ENCODE measurements at places on chromosomes 5 and 9.

DNA sequence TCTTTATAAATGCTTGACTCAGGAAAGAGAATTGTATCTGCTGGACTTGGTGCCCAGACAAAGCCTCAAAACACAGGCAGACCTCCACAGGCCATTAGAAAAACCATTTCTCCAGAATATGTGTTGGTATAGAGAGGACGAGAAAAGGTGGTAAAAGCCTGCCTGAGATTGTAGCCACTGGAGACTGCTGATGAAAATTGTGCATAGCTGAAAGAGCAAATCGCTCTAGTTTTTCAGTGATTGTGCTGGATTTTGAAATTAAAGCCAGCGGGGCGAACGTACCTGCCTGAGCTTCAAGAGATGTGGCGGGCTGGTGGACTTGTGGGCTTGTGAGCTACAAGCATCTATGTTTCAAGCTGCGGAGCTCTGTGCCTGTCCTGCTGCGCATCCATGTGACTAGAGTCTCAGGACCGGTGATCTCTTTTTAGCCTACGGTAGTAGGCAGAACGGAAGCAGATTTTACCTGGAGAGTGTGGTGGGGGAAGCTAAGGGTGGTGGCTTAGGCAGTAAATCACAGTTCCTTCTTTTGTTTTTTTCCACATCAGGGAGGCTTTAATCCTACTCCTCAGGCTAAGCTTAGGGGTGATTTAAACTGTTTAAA, 193.6 kb downstream of the SREK1 start:
- DNase-seq = no peak

- DNase-seq = peak; percentile 5
Observed at GRCh38 chr5:123203105-123203800, 114.2 kb downstream of the PRDM6 start.

DNA sequence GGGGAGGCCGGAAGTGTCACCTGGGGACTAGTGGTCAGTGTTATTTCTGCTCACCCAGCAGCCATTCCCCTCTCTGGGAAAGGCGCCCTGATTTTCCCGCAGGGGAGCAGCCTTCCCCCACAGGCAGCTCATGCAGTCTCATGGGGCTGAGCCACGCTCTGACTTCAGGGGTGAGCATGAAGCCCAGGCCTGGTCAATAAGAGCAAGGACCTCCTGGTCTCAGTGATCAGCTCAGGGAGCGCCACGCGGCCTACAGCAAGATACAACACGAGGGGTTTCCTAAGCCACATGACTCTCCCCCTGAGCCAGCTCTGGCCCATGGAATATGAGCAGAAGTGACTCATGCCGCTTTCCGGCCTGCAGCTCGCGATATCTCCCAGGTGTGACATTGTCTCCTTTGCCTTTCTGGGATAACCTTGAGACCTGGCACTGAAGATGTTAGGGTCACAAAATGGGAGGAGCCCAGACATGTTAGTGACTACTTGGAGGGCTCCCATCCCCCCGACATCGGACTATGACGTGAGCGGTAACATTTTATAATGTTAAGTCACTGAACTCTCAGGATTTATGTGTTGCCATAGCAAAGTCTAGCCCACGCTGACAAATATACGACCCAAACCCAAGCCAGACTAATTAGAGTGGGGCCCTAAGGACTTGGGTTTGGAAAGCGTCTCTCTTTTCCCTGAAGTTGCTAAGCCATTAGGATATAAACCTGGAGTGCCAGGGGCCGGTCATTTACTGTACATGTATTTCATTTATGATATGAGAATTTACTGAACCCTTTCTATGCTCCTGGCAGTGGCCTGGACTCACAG, 46.5 kb upstream of the GFPT2 start:
- no peak for DNase-seq

- peak; percentile 71 for DNase-seq
Observed at GRCh38 chr9:128911529-128912035, 9.2 kb upstream of the PHYHD1 start.

DNA sequence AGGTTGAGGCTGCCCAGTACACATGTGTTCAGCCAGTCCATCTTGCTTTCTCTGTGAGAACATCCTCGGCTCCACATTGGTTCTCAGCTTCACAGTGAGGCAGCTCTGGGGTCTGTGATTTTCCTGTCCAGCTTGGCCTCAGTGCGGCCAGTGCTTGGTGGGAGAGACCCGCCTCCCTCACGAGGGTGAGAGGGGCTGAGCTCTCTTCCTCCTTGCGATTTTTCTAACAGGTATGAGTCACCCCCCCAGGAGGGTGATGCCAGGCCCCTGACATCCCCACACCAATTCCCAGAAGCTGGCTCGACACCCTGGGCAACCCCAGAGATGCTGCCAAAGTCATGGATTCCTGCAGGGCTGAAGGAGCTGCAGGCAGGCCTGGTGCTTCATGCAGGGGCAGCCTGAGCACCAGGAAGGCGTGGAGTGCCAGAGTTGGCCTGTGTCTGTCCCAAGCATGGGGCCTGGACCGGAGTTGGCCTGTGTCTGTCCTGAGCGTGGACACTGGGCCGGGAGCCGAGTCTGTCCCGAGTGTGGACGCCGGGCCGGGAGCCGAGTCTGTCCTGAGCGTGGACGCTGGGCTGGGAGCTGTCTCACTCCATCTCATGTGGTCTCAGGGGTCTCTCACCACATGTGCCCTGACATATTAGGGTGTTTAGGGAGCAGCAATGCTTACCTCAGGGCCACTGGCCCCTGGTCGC, 408.6 kb upstream of the IRX4 start:
- no peak for DNase-seq

- no peak for DNase-seq
Observed at GRCh38 chr5:136145030-136145429, 12.4 kb downstream of the SMAD5 start.

DNA sequence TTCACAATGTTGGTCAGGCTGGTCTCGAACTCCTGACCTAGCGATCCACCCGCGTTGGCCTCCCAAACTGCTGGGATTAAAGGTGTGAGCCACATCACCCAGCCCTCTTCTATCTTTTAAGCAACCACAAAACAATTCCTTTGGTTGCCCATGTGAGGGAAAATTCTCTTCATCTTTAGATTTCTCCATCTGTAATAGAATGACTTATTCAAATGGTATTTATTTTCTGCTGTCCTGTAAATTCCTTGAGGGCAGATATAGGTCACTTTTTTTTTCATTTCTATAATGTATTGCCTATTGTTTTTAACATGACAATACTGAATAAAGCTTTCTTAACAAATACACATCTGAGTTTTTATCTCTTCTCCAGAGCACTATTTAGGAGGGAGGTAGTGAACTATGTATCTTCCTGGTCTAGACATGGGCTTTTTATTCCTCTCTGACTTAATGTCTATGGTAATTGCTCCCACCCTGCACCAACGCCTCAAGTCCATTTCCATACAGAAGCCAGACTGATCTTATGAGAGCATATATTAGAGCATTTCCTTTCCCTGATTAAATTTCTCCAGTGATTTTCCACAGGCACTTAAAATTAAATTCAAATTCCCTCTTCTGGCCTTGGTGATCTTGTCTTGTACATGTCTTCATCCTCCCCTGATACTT, 595.6 kb downstream of the CAAP1 start:
- DNase-seq = peak; percentile 46

DNA sequence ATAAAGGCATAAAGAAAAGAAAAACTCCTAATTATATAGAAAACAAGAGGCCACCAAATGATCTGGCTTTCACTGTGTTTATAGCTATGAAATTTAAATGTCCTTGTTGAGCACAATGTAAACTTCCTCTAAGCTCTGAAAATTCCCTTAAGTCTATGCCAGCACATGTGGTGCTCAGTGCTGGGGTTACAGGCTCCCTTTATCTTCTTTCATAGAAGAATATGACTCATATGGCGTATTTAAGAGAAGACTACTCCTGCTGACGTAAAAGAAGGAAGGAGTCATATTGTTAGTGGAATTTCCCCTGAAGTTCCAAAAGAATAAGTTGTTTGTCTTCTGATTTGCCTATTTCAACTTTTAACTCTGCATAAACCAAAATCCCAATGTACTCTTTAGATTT, 30.4 kb downstream of the RNF145 start:
- DNase-seq = peak; percentile 98

GRCh38 chr5:59330680-59331079, 562.8 kb downstream of the PDE4D start:
- no peak for DNase-seq

DNA sequence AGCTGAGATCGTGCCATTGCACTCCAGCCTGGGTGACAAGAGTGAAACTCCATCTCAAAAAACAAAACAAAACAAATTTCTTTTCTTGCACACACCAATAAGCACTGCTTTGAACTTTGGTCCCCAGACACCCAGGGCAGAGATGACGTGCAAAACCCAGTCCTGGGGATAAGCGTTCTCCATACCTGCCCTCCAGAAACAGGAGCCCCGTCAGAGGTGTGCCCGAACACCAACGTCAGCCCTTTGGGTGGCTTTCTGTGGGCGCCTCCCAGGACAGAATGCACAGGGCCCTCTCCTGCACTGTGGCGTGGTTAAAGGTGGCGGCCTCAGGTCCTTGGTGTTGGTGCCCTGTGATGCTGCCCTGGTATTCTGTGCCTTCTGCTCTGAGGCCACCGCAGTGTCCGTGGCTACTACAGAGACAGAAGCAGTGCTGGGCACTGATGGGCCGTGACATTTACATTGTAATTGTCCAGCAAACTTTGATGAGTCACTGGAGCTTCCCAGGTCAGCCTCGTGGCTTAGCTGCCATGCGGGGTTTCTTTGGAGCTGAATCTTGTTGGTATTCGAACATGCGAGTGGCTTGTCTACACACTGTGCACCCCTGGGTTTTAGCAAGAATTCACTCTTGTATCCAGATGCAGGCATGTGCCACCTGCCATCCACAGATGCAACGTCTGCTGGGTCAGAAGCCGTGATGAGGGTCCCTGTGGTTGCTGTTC, 9.8 kb downstream of the PPP1R26 start:
- DNase-seq = no peak

DNA sequence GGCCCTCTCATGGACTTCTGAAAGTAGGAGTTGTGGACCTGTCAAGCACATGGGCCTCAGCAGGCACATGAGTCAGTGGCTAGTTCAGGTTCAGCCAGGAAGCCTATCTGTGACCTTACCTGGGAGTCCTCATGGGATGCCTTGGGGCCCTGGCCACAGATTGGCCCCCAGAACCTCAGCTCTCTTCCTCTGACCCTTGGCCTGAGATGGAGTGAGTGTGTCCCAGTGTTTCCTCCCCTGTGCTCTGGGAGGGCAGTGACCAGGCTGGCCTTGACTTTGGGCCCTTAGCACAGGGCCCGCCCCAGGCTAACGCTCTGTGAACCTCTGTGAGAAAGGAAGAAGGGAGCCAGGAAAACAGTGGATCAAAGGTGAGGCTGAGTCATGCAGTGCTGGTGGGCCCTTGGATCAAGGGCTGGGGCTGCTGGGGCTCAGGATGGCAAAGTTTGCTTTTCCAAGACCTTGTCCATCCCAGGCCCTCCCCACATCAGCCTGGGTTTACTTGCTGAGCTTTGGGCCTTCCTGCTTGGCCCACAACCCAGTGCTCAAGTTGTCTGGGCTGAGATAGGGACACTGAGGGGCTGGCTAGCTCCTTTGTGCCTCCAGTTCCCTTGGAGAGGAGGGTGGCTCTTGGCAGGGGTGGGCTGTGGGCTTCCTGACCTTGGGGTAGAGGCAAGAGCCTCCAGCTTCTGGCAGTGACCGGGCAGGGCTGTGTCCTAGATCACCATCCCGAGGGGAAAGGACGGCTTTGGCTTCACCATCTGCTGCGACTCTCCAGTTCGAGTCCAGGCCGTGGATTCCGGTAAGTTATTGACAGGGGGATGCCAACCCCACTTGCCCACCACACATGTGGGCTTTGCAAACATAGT, 41.4 kb downstream of the RGS3 start:
- no peak for DNase-seq

- no peak for DNase-seq
Observed at GRCh38 chr5:147904110-147904509, 2.2 kb downstream of the C5orf46 start.

GRCh38 chr9:136978073-136978864, 965 bp downstream of the PTGDS start:
- DNase-seq = no peak

DNA sequence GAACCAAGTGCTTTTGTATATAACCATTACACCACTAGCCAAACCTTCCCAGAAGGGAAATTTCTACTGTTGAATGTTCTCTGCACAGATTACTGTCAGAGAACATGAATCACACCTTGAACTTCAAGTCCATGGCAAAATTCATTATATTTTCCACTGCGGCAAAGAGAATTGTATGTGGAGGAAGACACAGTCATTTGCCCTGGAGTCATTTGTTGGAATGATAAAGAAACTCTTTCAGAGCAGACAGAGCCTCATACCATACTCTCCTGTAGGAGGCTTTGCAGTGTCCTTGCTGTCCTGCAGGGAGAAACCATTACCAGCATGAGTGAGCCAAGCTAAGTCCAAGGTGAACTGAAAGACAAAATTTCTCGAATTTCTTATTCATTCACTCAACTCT, 369.0 kb downstream of the ARHGEF28 start:
- DNase-seq = no peak

- peak; percentile 75 for DNase-seq
Observed at GRCh38 chr5:107633171-107633901, 37.4 kb downstream of the EFNA5 start.

- no peak for DNase-seq
Observed at GRCh38 chr5:68037546-68037945, 178.0 kb upstream of the PIK3R1 start.

DNA sequence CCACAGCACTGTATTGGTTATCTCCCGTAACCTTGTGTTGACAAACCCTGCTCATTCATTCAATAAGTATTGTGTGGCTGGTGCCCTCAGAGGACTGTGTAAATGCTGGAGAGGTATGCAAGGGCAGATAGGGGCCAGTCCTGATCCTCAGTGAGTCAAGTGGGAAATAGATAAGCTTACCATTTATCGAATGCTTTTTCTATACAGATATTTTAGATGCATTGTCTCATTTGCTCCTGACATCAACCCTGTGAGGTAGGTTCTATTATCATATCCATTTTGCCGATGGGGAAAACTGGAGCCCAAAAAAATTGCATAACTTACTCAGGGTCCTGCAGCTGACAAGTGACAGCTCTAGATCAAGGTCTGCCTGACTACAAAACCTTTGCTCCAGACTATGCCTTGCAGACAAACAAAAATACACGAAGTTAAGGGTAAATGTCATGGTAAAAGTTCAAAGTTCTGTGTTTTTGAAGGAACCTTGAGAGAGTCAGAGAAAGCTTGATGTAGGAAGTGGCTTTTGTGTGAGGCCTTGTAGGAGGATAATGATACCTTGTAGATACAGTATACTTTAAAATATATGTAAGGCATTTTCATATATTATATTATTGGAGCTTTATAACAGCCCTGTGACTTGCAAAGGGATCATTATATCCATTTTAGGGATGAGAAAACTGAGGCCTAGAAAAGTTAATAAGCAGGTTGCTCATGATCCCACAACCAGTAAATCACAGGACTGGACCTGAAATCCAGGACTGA, 22.7 kb downstream of the CYFIP2 start:
- DNase-seq = no peak

DNA sequence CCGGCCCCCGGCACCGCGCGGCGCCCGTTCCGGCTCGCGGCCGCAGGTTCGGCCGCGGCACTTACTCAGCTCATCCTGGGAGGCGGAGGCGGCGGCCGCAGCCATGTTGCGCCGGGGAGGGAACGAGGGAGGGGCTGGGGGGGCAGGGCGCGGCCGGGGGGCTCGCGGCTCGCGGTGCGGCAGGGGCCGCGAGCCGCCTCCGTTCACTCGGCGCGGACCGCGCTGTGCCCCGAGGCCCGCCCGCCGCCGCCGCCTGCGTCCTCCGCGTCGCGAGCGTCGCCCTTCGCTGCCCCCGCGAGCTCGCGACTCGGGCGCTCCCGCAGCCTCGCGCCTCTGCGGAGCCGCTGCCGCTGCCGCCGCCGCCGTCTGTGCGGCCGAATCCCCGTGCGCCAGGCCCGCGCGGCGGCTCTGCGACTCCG, 735 bp downstream of the ECPAS start:
- peak; percentile 55 for DNase-seq

GRCh38 chr9:128062279-128062678, 4.8 kb downstream of the NAIF1 start:
- DNase-seq = no peak
